ENCODE measurements at places on chromosomes 13 and 19. TPM values are rescaled to one million over a fixed set of nuclear protein-coding genes. Genes with fewer than 3 reads are reported as not detected.

DNA sequence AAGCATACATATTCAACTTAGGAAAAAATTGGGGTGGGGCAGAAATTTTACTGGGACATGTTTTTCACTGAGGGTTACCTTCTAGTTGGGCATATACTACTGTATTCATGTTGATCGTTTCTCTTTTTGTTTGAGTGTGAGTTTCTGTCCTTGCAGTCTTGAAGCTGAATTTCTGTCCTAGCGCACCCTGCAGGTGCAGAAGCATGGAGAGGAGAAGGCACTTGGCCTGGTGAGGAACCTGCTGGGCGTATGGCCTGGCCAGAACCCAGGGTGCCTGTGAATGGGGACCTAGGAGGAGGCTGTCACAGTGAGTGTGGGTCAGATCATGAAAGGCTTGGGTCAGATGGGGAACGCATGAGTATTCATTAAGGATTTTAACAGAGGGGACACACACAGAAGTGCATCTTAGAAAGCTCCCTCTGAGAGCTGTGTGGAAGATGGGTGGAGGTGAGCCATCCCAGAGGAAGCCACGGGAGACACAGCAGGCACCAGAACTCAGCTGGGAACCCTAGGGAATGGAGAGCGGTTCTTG lies 36.8 kb downstream of the SERP2 start:
- no peak for DNase-seq

DNA sequence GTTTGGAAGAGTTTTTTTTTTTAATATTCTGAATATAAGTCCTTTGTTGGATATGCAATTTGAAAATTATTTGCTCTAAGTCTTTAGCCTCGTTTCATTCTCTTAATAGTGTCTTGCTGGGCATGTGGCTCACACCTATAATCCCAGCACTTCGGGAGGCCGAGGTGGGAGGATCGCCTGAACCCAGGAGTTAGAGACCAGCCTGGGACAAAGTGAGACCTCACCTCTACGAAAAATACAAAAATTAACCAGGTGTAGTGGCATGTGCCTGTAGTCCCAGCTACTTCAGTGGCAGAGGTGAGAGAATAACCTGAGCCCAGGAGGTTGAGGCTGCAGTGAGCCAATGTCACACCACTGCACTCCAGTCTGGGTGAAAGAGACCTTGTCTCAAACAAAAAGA lies 87.3 kb upstream of the UBAC2 start:
- no peak for DNase-seq

The ZNF491 gene
- 17.1 TPM for total RNA-seq

- DNase-seq: no peak
These were observed 93.9 kb downstream of the TSHZ3 start for GRCh38 chr19:31255174-31255799.

The CRX gene
- total RNA-seq: not detected

DNA sequence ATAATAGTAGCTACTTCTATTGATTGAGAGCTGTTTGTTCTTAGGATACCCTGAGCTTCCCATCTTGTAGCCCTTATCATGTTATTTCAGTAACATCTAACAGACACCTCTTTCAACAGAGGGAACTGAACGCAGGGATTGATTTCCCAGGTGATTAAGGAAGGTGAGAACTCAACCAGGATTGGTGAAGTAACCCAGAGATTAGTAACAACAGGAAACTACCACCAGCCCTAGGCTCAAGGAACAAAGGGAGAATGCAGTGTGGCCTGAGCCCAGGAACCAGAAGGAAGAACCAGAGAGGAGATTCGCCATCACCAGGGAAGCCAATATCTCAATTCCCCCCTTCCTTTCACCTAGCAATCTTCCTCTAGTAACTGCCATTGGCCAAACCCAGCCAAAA lies 8.5 kb downstream of the DHRS12 start:
- DNase-seq: no peak

The RFXANK gene
- total RNA-seq: 18.3 TPM

DNA sequence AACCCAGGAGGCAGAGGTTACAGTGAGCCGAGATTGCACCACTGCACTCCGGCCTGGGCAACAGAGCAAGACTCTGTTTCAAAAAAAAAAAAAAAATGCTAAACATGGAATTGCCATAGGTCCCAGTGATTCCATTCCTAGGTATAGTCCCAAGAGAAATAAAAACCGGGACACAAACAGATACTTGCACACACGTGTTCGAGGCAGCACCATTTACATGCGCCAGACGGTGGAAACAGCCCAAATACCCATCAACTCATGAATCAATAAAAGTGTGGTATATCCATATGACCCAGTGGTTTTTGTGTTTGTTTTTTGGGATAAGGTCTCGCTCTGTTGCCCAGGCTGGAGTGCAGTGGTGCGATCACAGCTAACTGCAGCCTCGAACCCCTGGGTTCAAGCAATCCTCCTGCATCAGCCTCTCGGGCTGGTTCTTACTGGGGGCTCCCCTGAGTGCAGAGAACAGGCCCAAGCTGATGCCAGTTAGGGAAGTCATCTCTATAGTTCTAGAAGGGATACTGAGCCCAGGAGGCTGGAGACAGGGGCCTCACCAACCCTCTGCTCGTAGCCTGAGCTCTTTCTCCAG lies 8.5 kb downstream of the KLF2 start:
- DNase-seq: no peak

GRCh38 chr19:20103091-20103740 lies 25.4 kb downstream of the ZNF90 start:
- no peak for DNase-seq

- DNase-seq: no peak
These were observed 1.6 kb upstream of the TPM4 start for GRCh38 chr19:16074488-16075365.

Measured in frontal cortex (tissue), 4 donors.